ENCODE measurements at places on chromosomes 2 and 18. TPM values are rescaled to one million over a fixed set of nuclear protein-coding genes. Genes with fewer than 3 reads are reported as not detected.

Gene TLX2
- total RNA-seq, result not detected

Gene TGOLN2
- total RNA-seq, result 71.8 TPM

Gene SP5
- total RNA-seq, result not detected

Gene SGO2
- 1.6 TPM for total RNA-seq
